M059J (cell line): ENCODE measurements at places on chromosomes 12 and 14. TPM values are rescaled to one million over a fixed set of nuclear protein-coding genes. Genes with fewer than 3 reads are reported as not detected.
A peak's percentile ranks its signal among the peaks of the same experiment; 100 is the strongest.

GRCh38 chr12:91058786-91059185 lies 962 bp upstream of the KERA start:
- DNase-seq = peak; percentile 47

KRT75 gene
- 0.02 TPM in 1 of 2 replicates, not detected in the other for total RNA-seq

- peak; percentile 84 for DNase-seq
Observed at GRCh38 chr14:77071938-77072388, 26.1 kb upstream of the CIPC start.

- DNase-seq = peak; percentile 11
Observed at GRCh38 chr12:71848212-71848611, 8.7 kb downstream of the TBC1D15 start.

DNA sequence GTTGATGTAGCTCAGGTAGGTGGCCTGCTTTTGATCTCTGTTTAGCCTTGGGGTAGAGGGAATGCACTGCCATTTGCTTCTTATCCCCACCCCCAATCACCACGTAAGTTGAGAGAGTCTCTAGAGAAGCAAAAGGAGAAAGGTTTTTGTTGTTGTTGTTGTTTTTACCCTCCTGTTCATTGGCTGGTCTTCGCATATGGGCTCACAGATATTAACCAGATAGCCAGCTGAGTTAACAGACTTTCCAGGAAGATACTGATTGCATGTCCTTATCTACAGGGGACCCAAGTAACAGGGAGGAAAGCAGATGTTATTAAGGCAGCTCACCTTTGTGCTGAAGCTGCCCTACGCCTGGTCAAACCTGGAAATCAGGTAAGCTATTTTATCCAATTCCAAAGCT lies 2.9 kb downstream of the PA2G4 start:
- no peak for DNase-seq

DNA sequence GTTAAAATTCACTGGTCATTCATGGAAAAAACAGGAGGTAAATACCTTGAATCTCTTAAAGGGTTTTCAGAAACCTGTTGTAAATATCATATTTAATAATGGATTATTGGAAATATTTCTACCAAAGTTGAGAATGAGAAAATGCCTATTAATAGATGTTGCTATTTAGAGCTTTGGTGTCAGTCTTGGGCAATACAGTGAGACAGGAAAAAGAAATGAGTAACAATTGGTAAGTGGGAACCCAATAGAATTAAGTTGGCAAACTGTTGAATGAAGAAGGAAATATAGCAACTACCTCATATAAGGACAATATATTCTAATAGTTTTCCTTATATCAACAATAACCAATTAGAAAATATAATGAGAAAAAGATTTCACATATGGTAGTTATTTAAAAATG lies 78.0 kb downstream of the ATF7IP start:
- no peak for DNase-seq

DNAI7 gene
- total RNA-seq = 0.39 and 0.59 TPM in 2 replicates

DNA sequence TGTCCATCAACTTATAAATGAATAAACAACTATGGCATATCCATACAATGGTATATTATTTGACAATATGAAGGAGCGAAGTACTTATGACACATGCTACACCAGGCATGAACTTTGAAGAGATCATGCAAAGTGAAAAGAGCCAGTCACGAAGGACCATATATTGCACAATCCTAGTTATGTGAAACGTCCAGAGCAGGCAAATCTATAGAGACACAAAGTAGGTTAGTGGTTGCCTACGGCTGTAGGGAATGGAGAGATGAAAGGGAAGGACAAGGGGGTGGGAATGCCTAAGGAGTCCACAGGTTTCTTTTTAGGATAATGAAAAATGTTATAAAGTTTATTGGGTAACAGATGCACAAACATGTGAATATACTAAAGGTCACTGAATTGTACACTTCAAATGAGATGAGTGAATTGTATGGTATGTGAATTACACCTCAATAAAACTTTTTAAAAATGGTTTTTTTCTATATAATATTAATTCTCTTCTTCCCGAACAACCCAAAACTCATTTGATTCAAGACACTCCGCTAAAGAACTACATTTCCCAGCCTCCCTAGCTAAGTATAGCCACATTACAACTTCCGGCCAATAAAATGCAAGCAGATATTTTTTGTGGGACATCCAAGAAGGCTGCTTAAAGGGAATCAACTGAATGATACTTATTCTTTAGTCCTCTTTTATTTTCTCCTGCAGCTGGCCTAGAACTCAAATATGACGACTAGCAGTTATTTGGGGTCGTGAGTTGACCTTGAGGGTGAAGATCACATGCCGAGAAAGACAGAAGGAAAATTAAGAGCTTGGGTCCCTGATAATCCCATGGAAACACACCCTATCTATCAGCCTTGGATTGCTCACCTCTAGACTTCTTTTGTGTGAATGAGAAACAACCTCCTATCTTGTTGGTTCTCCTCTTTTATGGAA lies 187.2 kb downstream of the TTC8 start:
- DNase-seq = no peak

DNA sequence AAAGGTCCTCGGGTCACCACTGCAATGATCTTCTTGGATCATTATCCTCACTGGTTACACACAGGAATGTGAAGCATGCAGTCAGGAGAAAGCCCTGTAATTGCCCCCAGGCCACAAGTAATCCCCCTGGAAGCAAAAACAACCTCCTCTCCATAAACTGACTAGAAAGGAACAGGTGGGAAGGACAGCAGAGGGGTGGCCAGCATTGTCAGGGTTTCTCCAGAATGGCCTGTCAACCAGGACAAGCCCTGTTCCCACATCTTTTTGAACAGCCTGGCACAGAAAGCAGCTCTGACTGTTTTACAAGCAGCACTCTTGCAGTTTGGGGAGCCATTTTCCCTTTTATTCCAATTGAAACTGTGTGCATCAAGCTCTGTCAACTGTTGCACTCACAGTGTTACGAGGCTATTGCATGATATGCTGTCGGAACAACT lies 36.1 kb downstream of the TMCC3 start:
- peak; percentile 68 for DNase-seq

DNA sequence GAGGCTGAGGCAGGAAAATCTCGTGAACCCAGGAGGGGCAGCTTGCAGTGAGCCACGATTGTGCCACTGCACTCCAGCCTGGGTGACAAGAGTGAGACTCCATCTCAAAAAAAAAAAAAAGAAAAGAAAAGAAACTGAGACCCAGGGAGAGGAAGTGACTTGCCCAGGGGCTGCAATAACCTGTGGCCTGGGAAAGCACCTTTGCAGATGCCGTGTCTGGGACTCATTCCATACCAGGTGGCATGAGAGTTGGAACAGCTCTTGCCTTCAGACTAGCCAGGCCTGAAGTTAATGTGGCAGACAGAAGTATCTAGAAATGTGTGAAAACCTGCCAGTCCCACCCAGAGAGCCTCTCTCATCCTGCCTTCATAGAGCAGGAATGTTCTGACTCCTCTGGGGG lies 65.4 kb downstream of the PHETA1 start:
- no peak for DNase-seq

DNA sequence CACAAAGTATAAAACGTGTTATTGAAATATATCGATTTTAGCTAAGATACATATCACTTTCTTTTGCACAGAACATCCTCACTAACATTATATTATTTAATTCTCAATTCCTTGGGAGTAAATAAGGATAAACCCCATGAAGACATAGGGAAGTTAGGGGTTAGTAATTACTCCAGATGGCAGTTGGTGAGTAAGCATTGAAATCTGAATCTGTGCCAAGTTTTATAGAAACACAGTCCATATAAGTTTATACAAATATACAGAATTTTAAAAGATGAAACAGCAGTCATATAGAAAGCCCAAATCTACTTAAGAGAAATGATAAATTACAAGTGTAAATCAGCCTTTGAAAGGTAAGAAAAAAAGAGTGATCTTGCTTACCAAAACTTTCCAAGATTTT lies 200.4 kb upstream of the SYT10 start:
- DNase-seq = peak; percentile 16

DNA sequence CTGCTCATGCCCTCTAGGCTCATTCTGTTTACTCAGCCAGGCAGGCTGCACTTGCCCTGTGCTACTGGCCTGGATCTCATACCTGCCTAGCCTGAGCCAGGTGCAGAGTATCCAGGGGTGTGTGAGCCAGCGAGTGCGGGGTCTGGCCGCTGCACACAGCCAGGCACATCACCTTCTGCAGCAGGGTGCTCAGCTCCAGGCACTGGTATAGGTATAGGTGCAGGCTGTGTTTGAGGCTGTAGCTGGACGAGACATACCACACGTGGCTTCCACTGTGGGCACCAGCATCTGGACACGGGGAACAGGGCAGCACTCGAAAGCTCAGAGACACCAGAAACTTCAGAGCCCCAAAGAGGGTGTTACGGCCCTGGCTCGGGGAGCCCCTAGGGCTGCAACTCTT lies 424.2 kb downstream of the RERGL start:
- DNase-seq = no peak

GRCh38 chr14:54652188-54652587 lies 85.3 kb downstream of the SAMD4A start:
- DNase-seq = peak; percentile 99

DNA sequence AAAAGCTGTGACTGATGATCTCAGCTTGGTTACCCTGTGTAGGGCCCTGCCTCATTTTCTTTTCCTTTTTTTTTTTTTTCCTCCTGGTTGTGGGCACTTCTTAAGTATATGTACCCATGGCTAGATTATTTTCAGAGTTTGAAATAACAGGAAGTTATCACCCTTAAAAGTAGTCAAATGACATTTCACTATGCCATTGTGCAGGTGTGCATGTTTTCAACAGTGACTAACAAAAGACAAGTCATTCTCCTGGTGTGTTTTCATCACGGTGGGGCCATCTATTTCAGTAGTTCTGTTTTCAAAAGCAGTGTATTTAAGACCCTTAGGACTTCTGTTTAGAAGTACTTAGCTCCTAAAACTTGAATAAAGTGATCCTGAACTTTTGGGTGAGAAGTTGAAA lies 15.0 kb downstream of the GABARAPL1 start:
- DNase-seq = no peak

HCAR3 gene
- not detected in 2 replicates for total RNA-seq

GRCh38 chr12:25689996-25690501 lies 137.0 kb upstream of the LMNTD1 start:
- peak; percentile 70 for DNase-seq

HOTAIR gene
- total RNA-seq = 5.0 and 7.4 TPM in 2 replicates

DNA sequence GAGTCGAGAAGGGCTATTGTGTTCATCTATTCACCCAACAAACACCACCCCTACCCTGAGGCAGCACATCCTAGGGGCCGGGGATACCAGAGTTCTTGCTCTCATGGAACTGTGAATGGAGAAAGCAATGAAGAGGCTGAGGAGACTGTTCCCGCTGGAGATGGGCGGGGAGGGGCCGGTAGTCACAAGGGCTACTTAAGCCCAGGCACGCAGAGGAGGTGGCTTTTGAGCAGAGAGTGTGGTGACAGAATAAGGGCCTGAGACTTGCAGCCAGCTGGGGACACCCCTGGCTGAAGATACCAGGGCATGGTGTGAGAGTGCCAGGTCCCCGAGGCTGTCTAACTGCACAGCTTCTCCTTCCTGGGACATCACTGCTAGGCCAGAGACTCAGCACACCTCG lies 114.1 kb upstream of the EVL start:
- DNase-seq = no peak

GRCh38 chr14:71138448-71139293 lies 231.4 kb downstream of the PCNX1 start:
- DNase-seq = peak; percentile 46

VWF gene
- total RNA-seq = 0.05 TPM in 1 of 2 replicates, not detected in the other

GRCh38 chr14:42703501-42703900 lies 1096.8 kb downstream of the LRFN5 start:
- DNase-seq = no peak

DNA sequence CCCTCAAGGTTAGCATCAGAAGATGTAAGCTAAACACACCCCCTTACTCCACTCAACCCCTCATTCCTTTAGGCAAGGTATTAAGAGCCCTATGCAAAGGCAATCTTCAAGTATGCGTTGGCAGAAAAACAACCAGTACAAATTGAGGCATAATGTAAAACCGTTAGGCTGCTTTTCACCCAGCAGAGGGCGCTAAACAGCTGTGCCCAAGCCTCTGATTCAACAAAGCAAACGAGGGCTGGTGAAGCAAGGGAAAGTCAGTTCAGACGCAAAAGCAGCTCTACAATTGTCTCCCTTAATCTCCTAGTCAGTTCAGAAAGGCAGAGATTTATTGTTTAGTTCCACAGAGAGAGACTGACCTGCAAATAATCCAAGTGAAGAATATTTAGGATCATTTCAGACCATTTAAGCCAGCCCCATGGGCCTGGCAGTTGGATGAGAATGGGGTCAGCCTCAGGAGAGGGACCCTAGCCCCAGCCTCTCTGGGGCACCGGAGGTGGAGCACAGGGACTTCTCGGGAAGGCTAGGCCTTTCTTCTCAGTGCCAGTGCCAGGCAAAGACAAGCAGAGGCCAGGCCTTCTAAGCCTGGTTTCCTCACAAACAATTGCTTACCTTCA lies 23.5 kb downstream of the DCAF5 start:
- DNase-seq = peak; percentile 78

- DNase-seq = peak; percentile 7
Observed at GRCh38 chr12:84502907-84503787, 409.5 kb downstream of the SLC6A15 start.
